Mesendoderm (in vitro differentiated cells): ENCODE measurements at places on chromosomes 1 and 21.
A peak's percentile ranks its signal among the peaks of the same experiment; 100 is the strongest.

GRCh38 chr1:161198194-161198896 is 509 bp downstream of the ADAMTS4 start:
- peak; percentile 86 for DNase-seq

GRCh38 chr1:100378956-100379355 is 26.6 kb downstream of the CDC14A start:
- DNase-seq: no peak

GRCh38 chr1:89608984-89609725 is 23.8 kb upstream of the LRRC8C start:
- no peak for DNase-seq

DNA sequence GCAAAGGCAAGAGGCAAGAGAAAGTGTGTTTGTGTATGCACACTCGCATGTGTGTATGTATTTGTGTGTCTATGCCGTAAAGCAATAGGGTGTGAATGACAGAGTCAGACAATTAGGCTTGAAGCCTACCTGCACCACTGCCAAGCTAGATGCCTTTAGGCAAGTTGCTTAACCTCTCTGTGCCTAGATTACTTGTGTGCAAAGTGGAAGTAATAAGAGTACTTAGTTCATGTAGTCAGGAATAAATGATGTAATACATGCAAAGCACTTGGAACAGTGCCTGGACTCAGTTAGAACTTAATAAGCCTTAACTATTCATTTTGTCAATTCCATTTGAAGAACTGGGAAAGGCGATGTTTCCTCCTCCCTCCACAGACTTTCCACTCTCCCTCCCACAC is 31.7 kb downstream of the LAMB3 start:
- no peak for DNase-seq

- DNase-seq: peak; percentile 16
These were observed 48.4 kb downstream of the LTN1 start for GRCh38 chr21:28944296-28944695.

DNA sequence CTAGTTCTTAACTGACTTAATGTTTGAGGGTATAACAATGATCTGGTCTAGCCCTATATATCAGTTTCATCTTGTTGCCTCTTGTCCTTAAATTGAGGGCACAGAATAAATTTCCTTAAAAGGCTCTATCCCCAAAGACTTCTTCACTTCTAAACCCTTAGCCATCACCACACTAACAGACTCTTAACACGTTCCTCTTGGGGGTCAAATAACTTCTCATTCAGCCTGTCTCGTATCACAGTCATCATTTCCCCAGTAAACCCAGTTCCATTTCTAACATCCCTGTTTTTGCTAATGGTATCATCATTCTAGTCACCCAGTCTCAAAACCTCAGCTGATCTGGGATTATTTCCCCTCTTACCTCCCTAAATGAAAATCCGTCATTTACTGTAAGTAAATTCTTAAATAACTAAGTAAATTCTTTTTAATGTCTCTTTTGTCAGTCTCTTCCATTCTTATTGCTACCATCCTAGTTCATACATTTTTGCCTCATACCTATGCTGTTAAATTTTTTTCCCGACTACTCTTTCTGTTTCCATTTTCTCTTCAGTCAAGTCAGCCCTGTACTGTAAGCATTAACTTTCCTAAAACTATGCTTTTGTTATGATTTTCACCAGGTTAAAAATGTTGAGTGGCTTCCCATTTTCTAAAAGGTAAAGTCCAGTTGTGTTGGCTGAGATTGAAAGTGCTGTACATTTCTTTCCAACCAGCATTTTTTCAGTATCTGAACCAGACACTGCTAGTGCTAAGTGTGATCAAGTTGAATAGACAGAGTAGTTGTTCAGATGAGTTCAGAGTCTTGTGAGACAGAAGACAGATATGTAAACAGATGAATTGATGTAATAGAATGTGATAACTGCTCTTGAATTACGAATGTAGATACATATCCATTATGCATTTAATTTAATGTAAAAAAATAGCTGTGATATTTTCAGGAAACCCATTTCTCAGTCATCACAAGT is 6.9 kb downstream of the CTTNBP2NL start:
- no peak for DNase-seq

GRCh38 chr1:153697191-153698019 is 18.9 kb downstream of the NPR1 start:
- peak; percentile 95 for DNase-seq

GRCh38 chr1:71303617-71304041 is 222.8 kb upstream of the ZRANB2 start:
- no peak for DNase-seq

DNA sequence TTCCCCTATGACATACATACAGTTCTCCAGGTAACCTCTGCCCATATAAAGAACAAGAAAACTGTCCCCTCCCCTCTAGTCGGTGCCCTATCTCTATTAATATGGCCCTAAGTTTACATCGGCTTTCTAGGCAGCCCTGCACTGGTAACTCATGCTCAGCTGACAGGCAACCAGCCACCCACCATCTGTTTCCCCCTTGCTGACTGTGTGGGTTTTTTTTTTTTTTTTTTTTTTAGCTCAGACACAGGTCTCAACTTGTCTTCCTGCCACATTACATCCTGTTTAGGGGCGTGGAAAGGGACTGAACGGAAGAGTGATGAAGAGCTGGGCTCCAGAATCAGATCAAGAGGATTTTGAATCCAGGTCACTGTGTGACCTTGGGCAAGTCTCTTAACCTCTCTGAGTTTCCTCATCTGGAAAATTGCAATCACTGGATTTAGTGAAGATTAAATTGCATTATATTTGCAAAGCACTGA is 14.0 kb downstream of the LAPTM5 start:
- no peak for DNase-seq

- DNase-seq: no peak
These were observed 19.5 kb downstream of the UBASH3A start for GRCh38 chr21:42423197-42423675.

DNA sequence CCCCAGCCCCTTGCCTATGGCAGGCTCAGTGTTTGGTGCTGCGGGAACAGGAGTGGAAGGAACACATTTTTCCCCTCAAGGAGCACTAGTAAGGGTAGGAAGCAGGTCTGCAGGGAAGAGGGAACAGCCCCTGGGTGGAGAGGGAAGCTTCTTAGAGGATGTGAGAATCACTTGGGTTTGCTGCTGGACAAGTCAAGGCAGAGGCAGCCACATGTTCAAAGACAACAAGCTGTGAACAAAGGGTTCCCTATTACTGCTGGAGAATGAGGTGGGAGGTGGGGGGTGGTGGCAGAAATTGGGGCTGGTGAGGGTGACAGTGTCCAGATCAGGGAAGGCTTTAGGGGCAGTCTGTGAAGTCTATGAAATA is 24.8 kb upstream of the CITED4 start:
- DNase-seq: no peak

DNA sequence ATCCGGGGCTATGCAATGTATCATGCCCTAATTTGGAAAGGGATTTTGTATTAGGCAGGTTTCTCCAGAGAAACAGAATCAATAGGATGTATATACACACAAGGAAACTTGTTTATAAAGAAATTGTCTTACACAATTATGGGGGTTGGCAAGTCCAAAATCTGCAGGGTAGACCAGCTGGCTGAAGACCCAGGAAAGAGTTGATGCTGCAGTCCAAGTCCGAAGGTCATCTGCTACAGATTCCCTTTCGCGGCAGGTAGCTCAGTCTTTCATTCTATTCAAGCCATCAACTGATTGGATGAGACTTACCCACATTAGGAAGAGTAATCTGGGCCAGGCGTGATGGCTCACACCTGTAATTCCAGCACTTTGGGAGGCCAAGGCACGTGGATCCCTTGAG is 54.6 kb upstream of the CXADR start:
- DNase-seq: no peak

DNA sequence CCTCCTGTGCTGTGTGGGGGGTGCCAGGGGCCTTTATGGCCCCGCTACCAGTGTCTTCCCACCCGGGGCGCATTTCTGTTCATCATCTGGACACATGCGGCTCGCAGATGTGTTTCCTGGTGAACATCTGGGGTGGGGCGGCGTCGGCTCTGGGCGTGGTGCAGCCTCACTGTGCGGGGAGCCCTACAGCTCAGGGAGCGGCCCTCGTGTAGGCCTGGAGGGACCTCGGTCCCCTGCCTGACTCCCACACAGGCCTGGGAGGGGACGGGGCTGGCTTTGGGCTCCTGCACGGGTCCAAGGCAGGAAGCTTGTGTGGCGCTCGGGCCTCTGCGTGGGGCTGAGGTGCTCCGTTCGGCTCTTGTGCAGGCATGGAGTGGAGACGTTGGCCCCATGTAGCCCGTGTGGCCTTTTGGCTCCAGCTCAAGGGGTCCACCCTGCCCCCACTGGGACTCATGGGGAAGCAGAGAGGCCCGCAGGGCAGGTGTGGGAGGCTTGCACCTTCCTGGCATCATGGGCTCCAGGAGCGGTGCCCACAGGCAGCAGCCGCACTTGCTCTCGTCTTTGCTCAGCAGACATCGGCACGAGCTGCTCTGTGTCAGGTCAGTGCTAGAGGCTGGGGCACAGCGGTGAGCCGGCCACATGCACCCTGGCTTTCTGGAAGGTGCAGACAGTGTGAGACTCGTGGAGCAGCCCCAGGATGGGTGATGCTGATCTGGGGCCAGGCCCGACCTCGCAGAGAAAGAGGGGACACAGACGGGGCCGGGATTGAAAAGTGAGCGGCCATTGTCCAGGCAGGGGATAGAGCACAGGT is 90.1 kb upstream of the ACTRT2 start:
- no peak for DNase-seq

DNA sequence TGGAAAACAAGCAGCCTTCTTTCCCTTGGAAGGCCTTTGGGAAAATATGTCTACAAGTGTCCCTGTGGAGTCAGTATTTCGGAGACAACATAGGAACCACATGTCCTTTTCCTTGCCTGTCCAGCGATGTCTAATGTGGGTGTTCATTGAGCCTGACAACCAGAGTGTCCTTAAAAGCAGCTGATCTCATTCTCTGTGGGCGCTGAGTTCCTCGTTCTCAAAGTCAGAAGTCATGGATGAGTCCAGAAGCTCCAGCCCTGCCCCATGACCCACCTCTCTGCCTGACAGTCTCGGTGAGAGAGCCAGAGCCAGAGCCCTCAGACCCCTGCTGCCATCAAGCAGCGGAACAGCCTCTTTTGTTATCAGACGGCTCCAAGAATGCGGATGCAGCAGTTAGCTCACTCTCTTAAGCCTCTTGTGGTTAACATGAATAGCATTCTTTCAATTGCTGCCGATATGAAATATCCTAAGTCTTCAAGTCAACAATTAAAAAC is 329.2 kb downstream of the TGFB2 start:
- peak; percentile 98 for DNase-seq

DNA sequence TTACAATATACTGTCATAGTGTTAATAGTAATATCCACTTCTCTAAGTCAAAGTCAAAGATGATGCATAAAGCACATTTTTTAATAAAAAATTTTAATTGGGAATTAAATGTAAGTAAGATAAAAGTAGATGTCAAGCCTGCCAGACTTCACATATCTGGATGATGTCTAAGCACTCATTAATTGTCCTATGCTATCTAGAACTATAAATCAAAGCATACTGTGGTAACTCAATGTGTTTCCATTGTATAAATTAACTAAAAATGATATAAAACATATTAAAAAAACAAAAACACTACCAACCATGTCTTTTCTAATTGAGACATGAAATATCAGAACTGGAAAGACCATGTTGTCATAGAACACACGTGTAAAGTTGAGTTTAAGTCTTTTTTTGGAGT is 51.2 kb downstream of the ZZZ3 start:
- DNase-seq: no peak

DNA sequence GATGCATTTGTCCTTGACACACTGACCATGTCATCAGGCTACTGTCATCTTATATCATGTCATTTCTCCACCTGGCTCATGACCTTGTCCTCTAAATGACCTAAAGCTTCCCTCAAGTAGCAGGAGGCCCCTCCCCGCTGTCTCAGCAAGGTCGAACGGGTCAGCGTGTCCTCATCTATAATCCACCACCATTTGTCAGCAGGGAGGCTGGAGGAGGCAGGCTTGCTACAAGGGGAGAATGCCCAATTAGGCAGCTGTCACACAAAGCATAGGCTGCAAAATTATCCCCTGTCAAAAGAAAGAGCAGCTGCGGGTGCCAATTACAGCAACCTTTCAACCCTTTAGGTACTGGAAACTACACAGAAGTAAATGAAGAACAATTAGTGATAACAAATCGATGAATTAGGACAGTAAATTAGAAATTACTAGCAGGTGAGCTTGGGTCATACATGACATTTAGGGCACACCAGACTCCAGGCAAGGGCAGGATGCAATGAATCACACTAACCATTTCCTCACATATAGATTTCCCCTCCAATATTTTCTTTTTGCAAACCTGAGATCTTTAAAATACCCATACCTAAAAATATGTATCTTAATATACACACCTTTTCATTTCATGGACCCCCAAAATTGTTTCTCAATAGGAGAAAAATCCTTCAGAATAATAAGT is 61.2 kb downstream of the NRIP1 start:
- DNase-seq: peak; percentile 52

DNA sequence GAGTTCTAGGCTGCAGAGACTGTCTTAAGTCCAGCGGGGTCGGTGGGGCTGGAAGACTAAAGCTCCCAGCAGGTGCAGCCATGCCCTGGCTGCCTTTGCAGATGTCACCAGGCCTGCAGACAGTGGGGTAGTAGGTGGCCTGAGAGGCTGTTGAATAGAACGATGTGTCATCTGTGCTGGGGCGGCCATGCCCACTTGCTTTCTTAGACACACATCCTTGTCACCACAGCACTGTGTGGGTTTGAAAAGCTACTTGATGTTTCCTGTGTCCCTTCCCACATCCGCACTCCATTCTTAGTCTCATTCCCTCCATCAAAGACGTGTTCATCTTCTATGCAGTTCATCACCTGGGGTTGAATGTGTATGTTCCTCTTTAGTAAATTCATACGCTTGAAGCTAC is 184.5 kb upstream of the TMEM51 start:
- no peak for DNase-seq

GRCh38 chr1:155167166-155168104 is 5.7 kb downstream of the KRTCAP2 start:
- DNase-seq: peak; percentile 94

- peak; percentile 66 for DNase-seq
These were observed 80.3 kb downstream of the NENF start for GRCh38 chr1:212512816-212513559.

DNA sequence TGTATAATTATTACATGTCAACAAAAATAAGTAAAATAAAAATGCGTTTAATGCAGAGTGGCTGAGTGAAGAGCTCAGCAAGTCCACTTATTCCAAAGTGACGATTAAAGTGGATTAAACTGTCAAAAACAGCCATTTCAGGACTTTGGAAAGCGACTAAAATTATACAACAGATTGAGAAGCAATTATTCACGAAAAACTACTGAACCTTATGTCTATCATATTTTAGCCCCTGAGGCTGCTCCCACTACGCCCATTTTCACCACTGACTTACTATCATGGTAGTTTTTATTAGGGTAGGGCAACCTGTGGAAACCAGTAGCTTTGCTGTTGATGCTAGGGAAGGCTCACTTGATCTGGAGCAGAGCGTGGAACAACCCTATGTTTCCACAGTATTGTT is 114.3 kb upstream of the GPR52 start:
- no peak for DNase-seq
